CD14-positive monocyte (primary cell): ENCODE measurements at places on chromosomes 1 and 21.

DNA sequence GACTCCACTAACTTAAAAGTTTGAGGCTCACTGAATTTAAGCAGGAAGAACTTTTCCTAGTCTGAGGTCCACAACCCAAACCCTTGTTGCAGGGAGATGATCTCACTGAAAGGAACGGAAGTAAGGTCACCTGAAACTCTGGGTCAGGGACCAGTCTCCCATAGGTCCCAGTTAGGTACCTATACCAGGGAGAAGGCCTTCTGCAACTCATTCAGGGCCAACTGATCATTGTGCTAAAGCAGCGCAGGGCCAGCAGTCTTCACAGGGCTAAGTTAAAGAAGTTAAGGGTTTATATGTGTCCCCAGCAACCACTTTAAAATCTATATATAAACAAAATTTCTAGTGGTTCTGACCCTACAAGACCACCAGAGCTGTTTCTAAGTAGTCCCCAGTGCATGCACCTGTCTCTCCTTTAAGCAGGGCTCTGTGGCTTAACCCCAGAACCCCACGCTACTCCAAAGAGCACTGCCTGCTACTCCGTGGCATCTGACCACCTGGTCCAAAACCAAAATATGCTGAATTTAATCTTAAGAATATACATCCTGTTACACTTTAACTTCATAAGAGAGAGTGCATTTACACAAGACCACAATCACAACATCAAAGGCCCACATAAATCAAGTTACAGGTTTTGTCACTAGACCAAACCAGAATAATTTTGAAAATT, 2.8 kb downstream of the SRSF10 start:
- no peak for DNase-seq

- no peak for DNase-seq
Observed at GRCh38 chr1:157992833-157993146, 655 bp upstream of the KIRREL1 start.

- no peak for DNase-seq
Observed at GRCh38 chr21:25925936-25926335, 191.2 kb downstream of the GABPA start.

DNA sequence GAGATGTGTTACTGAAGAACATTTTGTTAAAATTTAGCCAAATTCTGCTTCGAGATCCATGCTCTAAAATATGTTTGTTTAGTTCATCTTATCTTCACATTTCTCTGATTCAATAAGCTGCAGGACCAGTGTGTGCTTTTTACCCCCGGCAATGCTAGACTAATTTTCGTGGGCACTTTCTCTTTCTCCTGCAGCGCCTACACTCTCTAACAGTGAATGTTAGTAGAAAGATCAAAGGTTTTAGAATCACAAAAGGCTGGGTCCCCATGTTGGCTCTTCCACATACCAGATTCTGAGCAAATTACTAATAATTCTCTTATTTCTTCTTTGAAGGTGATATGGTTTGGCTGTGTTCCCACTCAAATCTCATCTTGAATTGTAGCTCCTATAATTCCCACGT, 8.5 kb downstream of the CHML start:
- DNase-seq: no peak

DNA sequence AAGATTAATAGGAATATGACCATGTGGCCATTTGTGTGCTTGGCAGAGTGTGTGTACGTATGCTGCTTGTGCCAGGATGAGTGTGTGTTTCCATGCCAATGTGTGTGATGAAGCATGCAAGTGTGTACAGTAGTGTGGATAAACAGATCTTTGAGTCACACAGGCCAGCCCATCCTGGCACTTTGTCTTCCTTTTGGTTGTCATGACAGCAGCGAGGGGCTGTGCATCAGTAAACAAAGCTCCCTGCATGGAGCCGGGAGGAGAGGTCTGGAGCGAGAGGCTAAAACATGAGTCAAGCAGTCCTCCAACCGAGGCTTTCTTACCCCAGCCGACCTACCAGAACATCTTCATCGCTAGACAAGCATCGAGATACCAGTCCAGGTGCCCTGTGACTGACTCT, 221.2 kb downstream of the CACNA1E start:
- DNase-seq: no peak

GRCh38 chr1:176989023-176989422, 175.5 kb downstream of the ASTN1 start:
- DNase-seq: no peak

GRCh38 chr1:156995412-156995811, 50.1 kb downstream of the ARHGEF11 start:
- DNase-seq: no peak

DNA sequence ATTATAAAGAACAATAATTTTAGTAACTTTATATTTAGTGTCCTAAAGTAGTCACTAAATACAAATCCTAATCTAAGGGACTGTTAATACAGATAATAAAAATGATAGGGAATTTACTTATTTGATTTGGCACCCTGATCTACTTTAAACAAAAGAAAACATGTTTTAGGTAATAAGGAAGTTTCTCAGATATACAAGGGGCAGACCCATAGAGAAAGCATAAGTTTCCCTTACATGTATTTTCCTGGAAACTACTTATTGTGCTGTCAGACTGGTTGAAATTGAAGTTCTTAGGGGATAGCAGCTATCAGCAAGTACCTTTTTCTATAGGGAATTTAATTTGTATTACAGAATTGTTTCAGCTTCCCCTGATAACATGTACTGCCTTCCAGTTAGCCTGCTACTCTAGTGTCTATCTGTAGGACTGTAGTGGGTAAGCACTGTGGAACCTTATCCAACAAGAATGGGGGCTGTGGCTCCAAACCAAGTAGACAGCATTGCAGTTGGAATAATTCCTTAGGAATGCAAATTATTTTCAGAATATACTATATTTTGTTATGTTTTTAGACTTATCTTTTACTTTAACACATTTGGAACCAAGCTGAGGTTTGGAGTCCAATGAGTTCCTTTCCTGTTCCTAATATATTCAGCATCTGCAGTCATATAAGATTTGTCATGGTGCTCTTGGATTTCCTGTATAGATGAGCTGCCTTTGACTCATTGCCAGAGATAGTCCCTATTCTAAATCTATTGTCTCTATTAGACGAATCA, 14.7 kb downstream of the MSH4 start:
- DNase-seq: no peak

DNA sequence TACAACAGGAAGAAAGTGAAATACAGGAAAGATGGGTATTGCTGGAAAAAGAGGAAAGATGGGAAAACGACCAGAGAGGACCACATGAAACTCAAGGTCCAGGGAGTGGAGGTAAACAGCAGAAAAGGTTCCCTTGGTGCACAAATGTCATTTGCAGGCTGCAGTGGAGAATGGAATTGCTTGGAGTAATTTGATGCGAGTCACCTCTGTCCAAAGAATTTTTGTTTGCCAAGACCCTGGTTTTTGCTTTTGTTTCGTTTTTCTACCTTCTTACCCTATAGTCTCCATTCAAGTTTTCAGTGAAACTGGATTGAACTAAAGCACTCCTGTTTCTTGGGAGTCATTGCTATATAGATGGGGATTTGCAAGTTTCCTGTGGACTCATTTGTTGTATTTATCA, 464.3 kb downstream of the CAMTA1 start:
- no peak for DNase-seq

- DNase-seq: no peak
Observed at GRCh38 chr1:25430967-25431881, 527 bp downstream of the MACO1 start.

- DNase-seq: no peak
Observed at GRCh38 chr1:222716393-222716792, 4.0 kb downstream of the BROX start.

GRCh38 chr21:45481977-45482898, 60.0 kb downstream of the SLC19A1 start:
- no peak for DNase-seq

GRCh38 chr1:203325026-203325417, 19.7 kb downstream of the BTG2 start:
- peak; percentile 79 for DNase-seq

GRCh38 chr1:39272798-39273469, 68.4 kb downstream of the MACF1 start:
- no peak for DNase-seq

DNA sequence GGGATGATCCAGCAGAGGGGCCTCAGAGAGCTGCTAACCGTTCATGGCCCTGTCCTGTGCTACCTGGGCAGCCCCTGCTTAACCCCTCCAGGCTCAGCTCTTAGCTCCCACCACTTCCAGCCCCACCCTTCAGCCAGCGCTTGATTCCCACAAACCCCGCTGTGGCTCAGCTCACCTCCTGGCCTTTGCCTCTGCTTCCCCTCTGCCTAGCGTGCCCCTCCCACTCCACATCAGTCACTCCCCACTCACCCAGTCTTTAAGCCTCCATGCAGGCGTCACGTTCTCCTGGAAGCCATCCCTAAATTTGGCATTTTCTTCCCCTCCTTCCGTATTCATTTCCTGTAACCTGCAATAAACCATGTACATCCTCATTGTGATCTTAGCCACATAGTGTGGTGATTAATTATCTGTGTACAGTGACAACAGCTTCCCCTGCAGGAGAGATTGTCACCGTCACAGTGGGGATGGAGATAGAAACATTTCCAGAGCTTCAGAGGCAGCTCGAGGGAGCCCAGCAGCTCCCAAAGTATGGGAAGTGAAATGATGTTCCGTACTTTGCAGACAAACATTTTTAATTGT, 65.5 kb downstream of the EPHB2 start:
- DNase-seq: peak; percentile 7

- DNase-seq: no peak
Observed at GRCh38 chr1:6118415-6118814, 61.7 kb downstream of the CHD5 start.

GRCh38 chr1:239426821-239427475, 40.6 kb downstream of the CHRM3 start:
- DNase-seq: no peak

DNA sequence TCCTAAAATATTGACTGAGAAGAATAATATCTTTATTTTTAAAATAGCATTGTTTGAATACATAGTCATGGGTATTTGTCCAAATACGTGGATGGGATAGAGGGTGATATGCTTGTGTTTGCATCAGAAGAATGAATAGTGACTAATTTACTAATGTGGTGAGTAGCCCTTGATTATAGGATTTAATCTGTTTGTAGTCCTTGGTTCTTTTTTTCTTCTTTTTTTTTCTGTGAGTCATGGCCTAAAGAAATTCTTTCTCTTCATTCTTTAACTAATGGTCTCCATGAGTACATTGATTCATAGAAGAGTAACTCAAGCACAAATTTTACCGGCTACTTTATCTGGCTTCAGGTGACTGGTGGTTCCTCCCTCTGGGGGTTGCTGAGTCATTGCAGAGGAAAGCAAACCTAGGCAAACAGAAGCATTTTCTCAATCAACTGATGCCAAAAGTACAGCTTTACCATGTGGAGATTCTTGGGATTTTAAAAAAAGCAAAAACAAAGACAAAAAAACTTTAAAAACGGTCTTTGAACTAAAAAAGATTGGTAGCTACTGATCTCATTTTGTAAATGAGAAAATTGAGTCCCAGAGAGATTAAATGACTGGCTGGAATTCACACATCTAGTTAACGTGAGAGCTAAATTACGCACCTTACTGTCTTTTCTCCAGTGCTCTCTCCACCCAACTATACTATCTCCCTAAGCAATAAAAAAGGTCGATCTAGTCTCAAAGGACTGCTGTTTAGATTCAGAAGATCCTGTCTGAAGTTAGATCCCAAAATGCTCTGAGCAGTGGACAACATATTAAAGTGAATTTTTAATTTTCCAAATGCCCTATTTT, 40.5 kb downstream of the AK5 start:
- DNase-seq: no peak

GRCh38 chr1:194476351-194476750, 1289.9 kb upstream of the B3GALT2 start:
- DNase-seq: no peak

GRCh38 chr21:39902986-39903385, 35.7 kb downstream of the PCP4 start:
- no peak for DNase-seq

- DNase-seq: no peak
Observed at GRCh38 chr1:229385853-229386456, 43.1 kb upstream of the CCSAP start.

DNA sequence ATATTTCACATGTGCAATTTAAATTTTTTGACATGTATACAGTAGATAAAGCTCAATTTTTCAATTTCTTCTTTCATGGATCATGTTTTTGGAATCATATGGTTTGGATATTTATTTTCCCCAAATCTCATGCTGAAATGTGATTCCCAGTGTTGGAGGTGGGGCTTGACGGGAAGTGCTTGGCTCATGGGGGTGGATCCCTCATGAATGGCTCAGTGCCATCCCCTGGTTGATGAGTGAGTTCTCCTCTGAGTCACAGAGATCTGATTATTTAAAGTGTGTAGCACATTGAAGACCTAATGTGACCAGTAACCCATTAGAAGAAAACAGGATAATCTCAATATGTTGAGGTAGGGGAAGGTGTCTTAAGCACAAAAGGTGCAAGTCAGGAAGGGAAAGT, 9.1 kb upstream of the IFI16 start:
- no peak for DNase-seq

- DNase-seq: no peak
Observed at GRCh38 chr21:31366825-31367224, 22.8 kb upstream of the TIAM1 start.

GRCh38 chr1:232944347-232944746, 6.1 kb upstream of the NTPCR start:
- peak; percentile 18 for DNase-seq

GRCh38 chr1:13541435-13542215, 27.8 kb upstream of the LRRC38 start:
- DNase-seq: no peak

GRCh38 chr1:233993651-233994050, 89.2 kb downstream of the SLC35F3 start:
- DNase-seq: no peak

DNA sequence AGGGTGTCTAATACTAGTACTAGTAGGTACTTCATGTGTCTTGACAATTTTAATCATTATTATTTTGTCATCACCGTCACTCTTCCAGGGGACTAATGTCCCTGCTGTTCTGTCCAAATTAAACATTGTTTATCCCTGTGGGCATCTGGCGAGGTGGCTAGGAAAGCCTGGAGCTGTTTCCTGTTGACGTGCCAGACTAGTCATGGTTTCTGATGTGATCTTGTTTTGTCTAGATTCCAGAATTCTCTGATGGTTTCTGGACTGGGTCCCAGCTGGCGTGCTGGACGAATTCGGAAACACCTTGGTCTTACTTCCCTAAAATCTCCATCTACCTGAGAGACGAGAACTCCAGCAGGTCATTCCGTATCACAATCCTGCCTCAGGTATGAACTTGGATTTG, 66.1 kb upstream of the FAM3B start:
- DNase-seq: no peak

DNA sequence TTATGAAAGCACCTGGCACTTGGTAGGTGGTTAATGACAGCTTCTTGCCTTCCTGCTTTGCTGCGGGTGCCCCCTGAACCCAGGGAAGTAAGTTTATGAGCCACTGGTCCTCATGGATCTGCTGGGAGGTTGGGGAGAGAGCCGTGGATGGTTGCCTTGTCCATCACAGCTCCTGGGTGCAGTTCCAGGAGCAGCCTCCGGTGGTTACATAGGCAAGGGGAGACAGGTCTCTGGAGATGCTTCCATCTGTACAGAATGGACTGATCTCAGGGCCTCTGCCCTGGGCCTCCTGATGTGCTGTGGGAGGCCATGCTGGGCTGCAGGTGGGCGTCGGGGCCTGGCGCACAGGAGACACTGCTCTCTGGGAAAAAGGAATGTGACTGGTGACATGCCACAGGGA, 31.6 kb upstream of the ARHGEF10L start:
- no peak for DNase-seq

GRCh38 chr1:64942675-64943074, 23.7 kb downstream of the JAK1 start:
- no peak for DNase-seq
